Esophagus squamous epithelium (tissue), 5 donors: ENCODE measurements at places on chromosomes 5 and 9.

GRCh38 chr5:116242343-116242742 lies 157.5 kb downstream of the COMMD10 start:
- no peak for DNase-seq

GRCh38 chr5:42515504-42515903 lies 92.3 kb downstream of the GHR start:
- no peak for DNase-seq

- no peak for DNase-seq
These were observed 242.0 kb downstream of the AUH start for GRCh38 chr9:91119679-91120078.

DNA sequence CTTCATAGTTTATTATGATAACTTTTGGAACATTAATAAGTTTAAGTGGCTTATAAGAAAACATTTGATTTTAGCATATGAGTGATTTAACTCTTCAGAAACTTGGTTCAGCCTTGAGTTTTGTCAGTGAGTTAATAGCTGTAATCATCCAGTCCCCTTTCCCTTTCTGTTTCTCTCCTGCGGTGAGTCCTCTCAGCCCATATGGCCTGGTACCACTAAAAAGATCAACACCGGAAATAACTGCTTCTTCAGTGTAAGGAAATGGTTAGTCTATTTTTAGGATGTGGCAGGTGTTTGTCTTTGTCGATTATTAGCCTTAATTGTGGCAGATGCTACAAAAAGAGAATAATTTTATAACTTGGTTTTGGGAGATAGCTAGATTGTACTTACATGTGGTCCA lies 120.2 kb upstream of the GRHPR start:
- no peak for DNase-seq

DNA sequence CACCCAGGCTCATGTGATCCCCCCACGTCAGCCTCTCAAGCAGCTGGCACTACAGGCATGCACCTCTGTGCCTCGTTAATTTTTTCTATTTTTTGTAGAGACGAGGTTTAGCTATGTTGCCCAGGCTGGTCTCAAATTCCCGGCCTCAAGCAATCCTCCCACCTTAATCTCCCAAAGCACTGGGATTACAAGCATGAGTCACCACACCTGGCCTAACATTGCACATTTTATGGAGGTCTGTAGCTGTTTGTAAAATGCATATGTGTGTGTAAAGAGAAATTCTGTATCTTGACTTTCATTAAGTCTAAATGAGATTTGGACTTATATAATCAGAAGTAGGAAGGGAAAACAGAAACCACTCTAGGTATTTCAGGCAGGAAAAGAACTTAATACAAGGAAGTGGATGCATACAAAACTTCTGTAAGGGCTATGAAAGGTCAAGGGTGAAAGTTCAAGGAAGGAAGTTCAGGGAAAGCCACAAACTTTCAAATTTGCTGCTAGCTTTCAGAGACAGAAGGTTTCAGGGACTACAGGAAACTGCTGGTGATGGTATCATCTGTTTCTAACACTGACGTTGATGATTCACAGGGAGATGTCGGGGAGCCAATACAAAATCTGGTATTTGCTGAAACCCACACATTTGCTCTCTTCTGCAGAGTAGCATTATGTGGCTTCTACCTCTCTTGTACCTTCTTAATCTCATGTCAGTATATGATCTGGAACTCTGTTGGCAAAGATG lies 209.4 kb downstream of the PIK3R1 start:
- DNase-seq = no peak

DNA sequence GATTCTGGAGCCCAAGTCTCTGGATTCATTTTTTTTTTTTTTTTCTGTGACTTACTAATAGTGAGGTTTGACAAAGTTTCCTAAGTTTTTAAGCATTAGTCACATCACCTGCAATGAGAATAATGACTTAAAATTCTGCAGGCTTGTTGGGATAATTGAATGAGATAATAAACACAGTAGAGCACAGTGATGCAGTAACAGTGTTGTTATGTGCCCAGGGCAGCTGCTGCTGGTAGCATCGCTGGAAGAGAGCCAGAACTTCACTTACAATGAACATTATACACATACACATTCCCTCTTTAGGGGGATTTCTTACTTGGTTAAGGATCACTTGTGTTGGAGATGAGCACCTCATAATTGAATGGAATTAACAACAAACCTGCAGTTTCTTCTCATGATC lies 78.9 kb downstream of the ALDH7A1 start:
- DNase-seq = no peak

- no peak for DNase-seq
These were observed 11.2 kb upstream of the EGR1 start for GRCh38 chr5:138454121-138454520.

DNA sequence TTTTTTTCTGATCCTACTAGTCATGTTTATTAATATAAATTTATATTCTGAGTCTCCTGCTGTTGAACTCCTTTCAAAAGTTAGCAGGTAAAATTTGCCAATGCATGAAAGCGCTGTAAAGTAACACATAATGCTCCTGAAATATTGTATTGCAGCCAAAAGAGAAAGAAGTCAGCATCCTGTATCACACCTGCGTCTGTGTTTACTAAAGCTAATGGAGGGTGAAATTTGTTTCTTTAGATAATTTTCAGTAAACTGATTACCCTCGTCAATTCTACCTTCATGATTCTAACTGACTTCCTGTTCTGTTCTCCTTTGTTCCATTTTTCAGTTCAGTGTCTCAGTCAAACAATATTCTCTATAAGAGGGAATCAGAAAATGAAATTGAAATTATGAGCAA lies 415.4 kb downstream of the CDH9 start:
- DNase-seq = no peak

DNA sequence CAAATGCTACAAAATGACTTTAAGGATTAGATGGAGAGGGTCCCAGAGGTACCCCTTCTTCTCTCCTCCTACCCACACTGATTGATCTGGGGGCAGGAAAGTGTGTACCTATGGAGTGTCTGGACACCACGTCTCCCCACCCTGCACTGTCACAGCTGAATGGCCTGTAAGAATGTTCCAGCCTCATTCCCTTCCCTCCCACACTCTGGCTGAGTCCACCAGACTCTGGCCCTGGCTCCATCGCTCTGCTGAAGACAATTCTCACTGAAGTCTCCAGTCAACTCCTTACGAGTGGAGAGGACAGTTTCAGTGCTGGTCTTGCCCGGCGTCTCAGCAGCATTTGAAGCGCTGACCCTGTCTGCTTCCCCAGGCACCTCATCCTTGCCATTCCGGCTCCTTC lies 105.8 kb downstream of the TTLL11 start:
- DNase-seq = no peak
